CD4-positive, alpha-beta T cell (primary cell): ENCODE measurements at places on chromosomes 13 and 19. TPM values are rescaled to one million over a fixed set of nuclear protein-coding genes. Genes with fewer than 3 reads are reported as not detected.

Gene TSKS
- total RNA-seq = 2.9 TPM

- no peak for DNase-seq
Observed at GRCh38 chr13:59398127-59398526, 765.6 kb downstream of the DIAPH3 start.

- DNase-seq = peak; percentile 85
Observed at GRCh38 chr19:14496029-14496833, at the start of gene GIPC1. TSS of gene GIPC1 (minus strand) at chr19:14496127. CDS start at chr19:14482976, 13,151 bp downstream.

DNA sequence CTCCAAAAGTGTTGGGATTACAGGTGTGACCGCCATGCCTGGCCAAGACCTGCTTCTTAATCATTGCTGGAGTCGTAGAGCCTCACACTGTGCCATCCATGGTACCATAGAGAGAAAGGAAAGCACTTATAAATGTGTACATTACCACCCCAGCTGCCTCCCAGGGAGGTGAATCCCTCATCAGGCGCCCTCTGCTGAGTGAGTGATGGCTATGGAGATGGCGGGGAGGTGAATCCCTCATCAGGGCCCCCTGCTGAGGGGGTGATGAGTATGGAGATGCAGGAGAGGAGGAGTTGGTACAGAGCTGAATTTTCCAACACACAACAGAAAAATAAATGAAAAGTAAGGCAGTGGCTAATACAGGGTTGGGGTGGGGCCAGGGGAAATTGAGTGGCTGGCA, 263.4 kb downstream of the UQCRFS1 start:
- DNase-seq = no peak

Gene LHB
- not detected for total RNA-seq

GRCh38 chr19:15469513-15470297, 5.4 kb upstream of the RASAL3 start:
- DNase-seq = no peak

- DNase-seq = no peak
Observed at GRCh38 chr13:31846961-31847752, 107.8 kb downstream of the RXFP2 start.

- no peak for DNase-seq
Observed at GRCh38 chr19:20444202-20444885, 121.2 kb downstream of the ZNF737 start.

DNA sequence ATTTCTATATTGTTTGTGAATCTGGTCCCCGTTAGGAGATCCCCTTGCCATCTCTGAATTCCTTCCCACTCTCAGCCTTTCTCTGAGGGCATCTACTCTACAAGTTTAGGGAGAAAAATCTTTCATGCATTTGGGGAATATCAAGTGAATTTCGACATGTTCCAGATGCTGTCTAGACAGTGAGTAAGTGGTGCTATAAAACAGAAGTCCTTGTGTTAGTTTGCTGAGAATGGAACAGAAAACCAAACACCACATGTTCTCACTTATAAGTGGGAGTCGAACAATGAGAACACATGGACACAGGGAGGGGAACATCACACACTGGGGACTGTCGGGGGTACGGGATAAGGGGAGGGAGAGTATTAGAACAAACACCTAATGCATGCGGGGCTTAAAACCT, 5.1 kb downstream of the OR7A10 start:
- DNase-seq = no peak

DNA sequence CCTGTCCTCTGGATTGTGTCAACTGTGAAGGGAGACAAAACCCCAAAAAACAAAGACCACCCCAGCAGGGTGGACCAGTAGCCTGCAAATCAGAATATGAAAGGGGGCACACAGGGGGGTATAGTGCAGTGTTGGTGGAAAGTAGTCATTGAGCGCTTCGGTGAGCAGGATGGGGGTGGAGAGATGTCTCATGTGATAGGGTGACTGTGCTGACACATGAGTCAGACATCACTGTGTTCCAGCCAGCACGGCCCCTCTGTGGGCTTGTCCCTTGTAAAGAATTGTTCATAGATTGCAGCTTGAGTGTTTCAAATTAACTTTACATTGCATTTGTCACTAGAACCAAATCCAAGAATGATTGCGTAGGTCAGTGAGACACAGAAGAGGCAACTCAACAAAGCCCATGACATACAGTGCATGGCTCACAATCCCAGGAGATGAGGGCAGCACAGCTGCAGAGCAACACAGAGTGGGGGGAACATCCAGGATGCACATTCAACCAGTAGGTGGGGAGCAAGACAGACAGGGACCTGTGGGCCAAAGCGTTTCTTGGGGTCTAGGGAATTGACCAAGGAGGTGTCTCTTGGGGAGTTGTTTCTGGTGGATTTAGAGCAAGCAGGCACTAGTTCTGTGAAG, 7.5 kb downstream of the ZNF440 start:
- DNase-seq = no peak

Gene ZNF540
- total RNA-seq = 11.6 TPM

GRCh38 chr13:29503041-29503837, 92.2 kb downstream of the SLC7A1 start:
- no peak for DNase-seq

DNA sequence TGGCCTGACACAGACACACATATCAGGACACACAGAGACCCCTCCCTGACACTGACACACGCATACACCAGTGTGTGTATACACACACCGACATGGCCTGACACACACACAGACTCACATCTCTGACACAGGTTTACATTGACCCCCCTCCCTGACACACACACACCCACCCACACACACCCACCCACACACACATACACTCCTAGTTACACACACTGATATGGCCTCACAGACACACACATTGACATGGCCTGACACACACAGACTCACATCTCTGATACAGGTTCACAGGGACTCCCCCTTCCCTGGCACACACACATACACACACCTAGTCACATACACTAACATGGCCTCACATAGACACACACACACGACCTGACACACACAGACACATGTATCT, 4.4 kb upstream of the NFIX start:
- DNase-seq = no peak

DNA sequence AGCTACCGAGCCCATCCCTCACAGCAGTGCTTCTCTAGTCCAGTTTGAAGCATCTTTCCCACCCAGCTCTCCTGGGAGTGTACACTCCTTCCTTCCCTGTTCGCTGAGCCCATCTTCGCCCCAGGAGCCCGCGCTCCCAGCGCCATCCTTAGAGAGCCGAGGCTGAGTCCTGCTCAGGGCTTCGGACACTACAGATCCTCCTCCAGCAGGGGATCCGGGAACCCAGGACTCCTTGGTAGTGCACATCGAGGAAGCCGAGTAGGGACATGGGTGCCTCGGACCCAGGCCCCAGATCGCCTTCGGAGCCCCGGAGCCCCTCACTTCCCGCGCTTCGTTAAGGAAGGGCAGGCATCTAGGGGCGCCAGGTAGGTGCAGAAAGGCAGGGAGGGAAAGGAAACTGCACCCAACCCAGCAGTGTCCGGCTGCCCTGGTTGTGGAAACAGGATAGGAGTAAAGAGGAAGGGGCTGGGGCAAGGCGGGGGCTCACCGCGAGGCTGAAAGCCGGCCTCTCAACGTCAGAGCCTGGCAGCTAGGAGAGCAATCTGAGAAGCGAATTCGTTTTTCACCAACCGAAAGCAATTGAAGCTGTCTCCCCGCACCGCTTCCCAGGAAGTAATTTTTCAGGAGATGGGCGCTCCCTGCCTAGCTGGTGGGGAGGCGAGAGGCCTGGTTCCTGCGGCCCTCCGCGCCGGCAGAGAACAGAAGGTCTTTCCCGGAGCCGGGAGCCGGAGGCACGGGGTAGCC, 1.0 kb downstream of the PDX1 start:
- DNase-seq = no peak

Gene CYP4F2
- total RNA-seq = not detected

DNA sequence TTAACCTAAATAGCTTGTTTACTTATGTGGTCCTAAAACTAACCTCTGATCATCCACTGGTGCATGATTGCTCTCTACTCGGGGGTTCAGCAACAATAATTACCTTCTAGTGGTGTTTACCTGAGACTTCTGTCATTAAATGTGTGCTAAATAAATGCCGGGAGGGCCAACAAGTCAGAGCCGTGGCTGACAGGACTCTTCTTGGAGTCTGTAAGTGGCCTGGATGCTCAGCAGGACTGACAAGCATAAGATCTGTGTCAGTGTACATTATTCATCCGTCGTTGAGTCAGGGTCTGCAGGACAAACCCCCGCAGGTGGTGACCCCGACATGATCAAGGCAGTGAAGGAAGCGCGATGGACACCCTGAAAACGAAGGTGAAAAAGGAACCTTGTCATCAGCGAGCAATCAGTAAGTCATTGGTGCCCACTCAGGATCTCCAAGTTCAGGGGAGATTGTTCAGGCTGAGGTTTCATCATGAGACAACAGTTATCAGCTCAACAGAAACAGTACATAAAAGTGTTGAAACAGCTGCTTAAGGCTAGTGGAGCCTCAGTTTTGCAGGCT, 1466.9 kb downstream of the UQCRFS1 start:
- DNase-seq = no peak

Gene CGB1
- total RNA-seq = not detected

- DNase-seq = no peak
Observed at GRCh38 chr13:92807353-92807752, 419.3 kb upstream of the GPC6 start.

GRCh38 chr13:91621161-91621560, 222.7 kb downstream of the GPC5 start:
- no peak for DNase-seq

DNA sequence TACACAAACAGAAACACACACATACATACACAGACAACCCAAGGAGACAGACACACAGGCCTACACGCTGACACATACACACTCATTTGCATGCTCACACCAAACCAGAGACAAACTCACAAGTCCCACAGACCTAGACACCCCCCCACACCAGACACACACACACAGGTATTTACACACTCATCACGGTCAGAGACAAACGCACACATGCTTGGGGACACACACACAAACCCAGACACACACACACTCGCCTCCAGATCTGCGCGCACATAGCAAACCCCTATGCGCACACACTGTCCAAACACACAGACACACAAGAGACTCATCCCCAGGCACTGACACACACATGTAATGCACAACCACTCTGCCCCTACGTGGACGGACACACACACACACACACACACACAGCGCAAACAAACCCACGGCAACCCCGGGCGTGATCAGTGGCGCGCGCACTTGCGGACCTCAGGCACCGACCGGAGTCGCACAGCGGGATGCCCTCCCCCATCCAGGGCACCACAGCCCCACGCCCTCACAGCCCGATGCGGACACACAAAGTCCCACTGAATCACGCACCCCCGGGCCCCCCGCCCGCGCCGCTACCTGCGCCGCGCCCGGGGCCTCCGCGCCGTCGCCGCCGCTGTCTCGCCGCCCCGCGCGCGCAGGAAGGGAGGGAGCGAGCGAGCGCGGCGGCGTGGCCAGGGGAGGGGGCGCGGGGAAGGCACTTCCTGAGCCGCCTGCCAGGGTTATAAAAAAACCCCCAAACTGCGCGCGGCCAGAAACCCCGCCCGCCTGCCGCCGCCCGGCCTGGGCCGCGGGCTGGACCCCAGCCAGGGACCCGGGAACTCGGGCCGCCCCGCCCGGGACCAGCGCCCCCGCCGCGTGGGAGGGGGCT, at the start of gene ADAMTS10:
Gene ADAMTS10 (minus strand): TSS at position 675 of the 895 bp plus-strand sequence. CDS start 5,005 bp downstream, outside the sequence.
- DNase-seq = peak; percentile 58

Gene PTGER1
- not detected for total RNA-seq

DNA sequence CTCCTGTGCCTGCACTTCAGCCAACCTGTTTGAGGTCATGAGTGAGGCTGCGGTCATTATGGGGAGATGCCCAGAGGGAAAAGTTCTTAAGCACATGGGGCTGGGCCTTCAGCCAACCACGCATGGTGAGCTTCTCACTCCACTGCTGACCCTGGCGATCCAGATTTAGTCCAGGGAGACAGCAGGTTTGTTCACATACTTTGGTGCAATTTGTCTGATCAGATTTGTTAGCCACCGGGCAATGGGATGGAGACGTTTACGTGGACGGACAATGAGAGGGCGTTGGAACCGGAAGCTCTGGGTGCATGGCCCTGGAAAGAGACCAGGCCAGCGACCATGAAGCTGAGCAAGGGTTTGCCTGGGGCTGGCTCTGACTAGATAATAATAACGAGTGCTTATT, 56.2 kb downstream of the RGCC start:
- no peak for DNase-seq

Gene NRTN
- 1.6 TPM for total RNA-seq
